GM23338 (cell line): ENCODE measurements at places on chromosomes 6 and 20. TPM values are rescaled to one million over a fixed set of nuclear protein-coding genes. Genes with fewer than 3 reads are reported as not detected.

CFAP206 gene
- not detected in 2 replicates for total RNA-seq

DNA sequence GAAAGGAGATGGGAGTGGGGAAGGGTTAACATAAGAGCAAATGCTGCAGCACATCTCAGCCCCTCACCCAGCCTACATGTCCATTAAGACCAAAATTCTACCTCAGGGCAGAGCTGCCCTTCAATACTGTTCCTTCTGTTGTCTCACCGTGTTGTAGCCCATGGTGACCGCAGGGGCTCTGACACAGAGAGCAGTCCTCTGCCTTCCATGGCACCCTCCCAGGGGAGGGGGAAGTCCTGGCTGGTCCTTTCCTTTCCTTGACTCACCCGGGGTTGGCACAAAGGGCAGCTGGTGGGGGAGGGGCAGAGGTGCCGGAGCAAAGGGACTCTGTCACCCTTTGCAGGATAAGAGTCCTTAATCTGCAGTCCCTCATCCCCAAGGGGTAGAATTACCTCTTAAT is 15.2 kb downstream of the NKX2-2 start:
- no peak for DNase-seq

GRCh38 chr20:20992277-20992676 is 113.9 kb downstream of the LINC00237 start:
- no peak for DNase-seq

GRCh38 chr6:147055821-147056392 is 148.3 kb upstream of the STXBP5 start:
- no peak for DNase-seq

DNA sequence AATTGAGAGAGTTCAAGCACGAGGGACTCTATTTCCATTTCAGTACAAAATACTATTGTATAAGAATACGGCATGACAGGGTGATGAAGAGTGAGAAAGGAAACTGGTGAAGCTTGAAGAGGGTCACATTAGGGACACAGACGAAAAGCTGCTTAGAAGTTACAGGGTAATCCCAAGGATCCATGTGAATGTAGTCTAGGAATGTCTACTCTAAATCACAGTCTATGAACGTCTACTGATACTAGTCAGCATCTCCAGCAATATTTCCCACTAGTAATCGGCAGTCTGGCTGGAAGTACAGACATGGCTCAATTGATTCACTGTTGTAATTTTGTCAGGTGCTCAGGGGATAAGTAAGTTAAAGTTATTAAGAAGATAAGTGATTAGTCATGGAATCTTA is 156.4 kb downstream of the ASCC3 start:
- no peak for DNase-seq
